ENCODE measurements at places on chromosomes 12 and 14. TPM values are rescaled to one million over a fixed set of nuclear protein-coding genes. Genes with fewer than 3 reads are reported as not detected.

Gene CD69
- total RNA-seq: 4.6 TPM

Gene SOAT2
- not detected for total RNA-seq

Gene GYS2
- not detected for total RNA-seq

Gene LIN7A
- 4.3 TPM for total RNA-seq

Gene SMIM41
- total RNA-seq: 0.82 TPM

DNA sequence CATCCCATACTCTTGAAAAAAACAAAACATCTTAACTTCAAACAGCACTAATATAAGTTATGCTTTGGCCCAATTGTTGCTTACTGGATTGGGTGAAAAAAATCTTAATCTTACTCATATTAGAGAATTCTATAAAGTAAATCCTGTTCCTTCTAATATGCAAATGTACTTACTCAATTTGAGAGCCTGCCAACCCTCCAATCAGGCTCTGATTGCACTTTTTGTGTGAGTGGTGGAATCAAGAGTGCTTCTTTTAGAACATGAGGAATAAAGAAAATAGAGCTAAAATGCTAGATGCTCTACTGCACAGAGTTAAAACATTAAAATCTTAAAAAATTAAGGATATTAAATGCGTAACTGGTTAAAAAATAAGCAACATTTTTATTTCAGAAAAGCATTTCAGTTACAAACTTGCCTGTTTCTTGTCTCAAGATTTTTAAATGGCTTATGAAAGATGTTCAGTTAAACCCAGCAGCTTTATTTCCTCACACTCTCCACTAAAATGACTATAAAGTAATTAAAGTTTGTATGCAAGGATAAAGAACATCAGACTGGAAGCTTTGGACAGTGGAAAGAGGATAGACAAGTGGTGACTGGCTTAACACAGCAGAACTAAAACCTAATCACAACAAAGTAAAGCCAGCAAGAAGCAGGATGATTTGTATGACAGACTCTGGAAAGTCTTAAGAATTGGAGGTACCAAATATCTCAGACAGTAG, 177.5 kb downstream of the SLC2A13 start:
- DNase-seq: no peak

GRCh38 chr12:10941916-10942607, 3.0 kb upstream of the TAS2R14 start:
- DNase-seq: peak; percentile 2

DNA sequence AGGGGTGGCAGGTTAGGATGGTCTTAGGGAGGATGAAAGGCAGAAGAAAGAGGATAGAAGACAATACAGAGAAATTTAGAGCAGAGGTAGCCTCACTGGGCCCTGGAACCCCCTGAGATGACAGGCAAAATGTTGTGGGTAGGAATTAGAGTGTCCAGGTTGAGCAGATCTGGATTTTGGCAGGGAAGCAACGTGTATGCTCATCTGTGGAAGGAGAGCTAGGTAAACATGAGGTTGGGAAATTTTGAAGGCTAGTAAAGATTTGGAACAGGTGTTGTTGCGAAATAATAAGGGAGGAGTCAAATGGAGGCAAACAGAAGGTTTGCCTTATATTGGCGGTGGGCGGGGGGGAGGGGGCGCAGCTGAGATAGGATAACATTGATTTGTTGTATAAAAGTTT, 5.3 kb downstream of the HSD17B6 start:
- DNase-seq: no peak

Measured in tongue (tissue), 3 donors.